ENCODE measurements at places on chromosomes 2 and 18.

- H3K27me3 ChIP-seq: no peaks in the 10 kb centered on the region
- H3K36me3 ChIP-seq: no peaks in the 10 kb centered on the region
- DNase-seq: no peak
Measured at GRCh38 chr2:43136876-43137275, 89.5 kb downstream of the ZFP36L2 start.

- no peak overlapping the region for H3K4me3 ChIP-seq
- DNase-seq: no peak
Measured at GRCh38 chr2:232980683-232981082, 32.4 kb downstream of the NGEF start.

DNA sequence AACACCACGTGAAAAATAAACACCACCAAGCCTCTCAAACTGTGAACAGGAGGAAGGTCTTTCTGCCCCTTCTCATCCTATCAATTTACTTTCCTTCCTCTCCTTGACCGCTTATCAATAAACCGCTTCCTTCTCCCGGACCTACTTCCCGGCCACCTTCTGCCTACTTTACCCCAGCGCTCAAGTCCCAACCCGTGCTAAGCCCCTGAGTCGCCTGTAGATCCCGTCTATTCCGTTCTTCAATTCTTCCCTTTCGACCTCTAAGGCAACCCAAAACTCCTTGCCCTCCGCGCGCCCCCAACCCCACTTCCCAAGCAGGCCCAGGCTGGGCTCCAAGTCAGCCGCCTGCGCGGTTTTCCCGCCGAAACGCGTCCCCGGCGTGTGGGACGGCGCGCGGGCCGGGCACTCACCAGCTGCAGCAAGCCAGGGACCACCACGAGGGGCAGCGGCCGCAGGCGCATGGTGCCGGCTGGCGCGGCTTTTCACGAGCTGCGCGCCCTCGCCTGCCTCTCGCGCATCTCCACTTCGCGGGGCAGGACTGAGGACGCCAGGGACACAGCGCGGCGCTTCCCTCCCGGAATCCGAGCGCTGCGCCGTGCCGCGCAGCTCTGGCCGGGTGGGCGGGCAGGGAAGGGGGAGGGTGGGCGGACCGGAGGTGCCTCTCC, at the start of gene NXPH2:
Gene NXPH2 (minus strand): TSS at position 610 of the 665 bp plus-strand sequence. CDS start 149 bp downstream, at position 461.
- H3K27me3 ChIP-seq: no peaks in the 10 kb centered on the region
- H3K4me3 ChIP-seq: no peak within 1 kb of the TSS
- H3K4me1 ChIP-seq: no peaks in the 10 kb centered on the region
- DNase-seq: no peak
- H3K27ac ChIP-seq: no peak within 1 kb of the TSS

DNA sequence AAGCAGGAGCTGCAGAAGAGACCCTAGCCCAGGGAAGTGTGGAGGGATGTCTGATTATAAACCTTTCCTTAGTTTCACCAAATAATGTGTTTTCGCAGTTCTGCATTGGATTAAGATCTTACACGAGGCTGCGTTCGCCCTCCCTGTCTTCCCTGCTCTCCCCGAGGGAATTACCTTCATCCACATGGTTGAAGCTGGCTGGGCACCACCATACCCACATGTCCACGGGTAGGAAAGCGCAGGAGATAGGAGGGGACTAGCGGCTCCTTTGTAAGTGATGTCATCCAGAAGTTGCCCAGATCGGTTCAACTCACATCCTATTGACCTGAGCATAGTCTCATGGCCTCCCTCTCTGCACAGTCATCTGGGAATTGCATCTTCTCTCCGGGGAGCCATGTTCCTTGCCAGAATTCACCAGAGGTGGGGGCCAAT, 1.1 kb downstream of the TTL start:
- H3K36me3 ChIP-seq: no peaks in the 10 kb centered on the region
- H3K4me3 ChIP-seq: peak overlapping the region; percentile 99
- H3K27ac ChIP-seq: peak overlapping the region; percentile 65
- no peaks in the 10 kb centered on the region for H3K27me3 ChIP-seq

DNA sequence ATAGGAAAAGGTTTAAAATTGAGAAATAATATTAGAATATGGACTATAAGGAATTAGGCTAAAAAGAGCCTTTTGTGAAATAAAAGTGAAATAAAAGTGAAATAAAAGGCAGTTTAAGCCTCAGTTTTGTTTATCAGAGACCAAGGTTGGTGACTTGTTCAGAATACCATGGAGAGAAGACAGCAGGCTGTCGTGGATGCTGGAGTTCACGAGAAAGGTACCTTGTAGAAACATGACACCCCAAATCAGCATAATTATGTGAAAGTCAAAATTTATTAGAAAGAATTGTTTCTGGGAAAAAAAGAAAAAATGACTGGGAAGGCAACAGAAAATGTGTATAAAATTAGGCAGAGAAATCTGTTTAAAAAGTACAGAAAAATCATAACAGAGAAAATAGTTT, 46.5 kb upstream of the SPAG16 start:
- H3K27ac ChIP-seq: no peak overlapping the region
- peaks cover 12% of the 10 kb centered on the region for H3K4me1 ChIP-seq
- H3K27me3 ChIP-seq: no peaks in the 10 kb centered on the region
- H3K36me3 ChIP-seq: no peaks in the 10 kb centered on the region
- DNase-seq: no peak

DNA sequence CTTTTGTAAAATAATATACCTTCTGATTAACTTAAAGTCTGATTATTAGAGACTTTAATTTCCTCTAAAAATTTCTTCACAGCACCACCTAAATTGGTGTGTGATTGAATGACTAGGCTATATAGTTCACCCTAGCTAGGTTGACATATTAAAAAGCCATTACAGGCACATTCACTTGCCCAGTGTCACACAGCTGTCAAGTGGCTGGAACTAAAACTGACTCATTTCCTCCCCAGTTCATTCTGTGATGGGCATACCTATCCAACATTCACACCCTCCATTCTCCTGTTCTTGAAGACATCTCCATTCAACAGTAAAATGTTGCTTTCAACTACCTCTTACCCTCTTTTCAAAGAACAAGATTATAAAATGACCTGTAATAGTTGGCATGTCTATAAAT, 334.5 kb downstream of the ARHGAP15 start:
- DNase-seq: peak; percentile 21
- no peak overlapping the region for H3K27ac ChIP-seq
- no peak overlapping the region for H3K4me3 ChIP-seq
- peaks cover 4% of the 10 kb centered on the region for H3K4me1 ChIP-seq
- no peaks in the 10 kb centered on the region for H3K36me3 ChIP-seq

DNA sequence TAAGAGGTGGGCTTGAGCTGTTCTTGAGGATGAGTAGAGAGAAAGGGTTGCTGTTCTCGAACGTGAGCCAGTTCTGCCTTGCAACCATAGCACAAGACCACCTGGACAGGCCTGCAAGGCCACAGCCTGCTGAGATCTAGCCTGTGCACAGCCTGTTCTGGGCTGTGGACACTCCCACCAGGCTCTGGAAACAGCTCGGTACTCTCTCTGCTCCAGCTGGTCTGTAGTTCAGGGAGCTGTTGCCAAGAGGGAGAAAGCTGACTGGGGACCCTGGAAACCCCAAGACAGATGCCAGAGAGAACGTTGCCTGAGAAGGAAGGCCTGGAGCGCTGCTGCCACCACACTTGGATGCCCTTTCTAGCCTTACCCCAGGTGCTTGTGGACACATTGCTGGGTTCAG, 69.8 kb downstream of the CTIF start:
- no peaks in the 10 kb centered on the region for H3K36me3 ChIP-seq
- H3K4me1 ChIP-seq: no peaks in the 10 kb centered on the region
- no peak overlapping the region for H3K27ac ChIP-seq
- no peak for DNase-seq
- H3K27me3 ChIP-seq: no peaks in the 10 kb centered on the region

- no peaks in the 10 kb centered on the region for H3K27me3 ChIP-seq
- H3K4me1 ChIP-seq: no peaks in the 10 kb centered on the region
- H3K36me3 ChIP-seq: no peaks in the 10 kb centered on the region
Measured at GRCh38 chr2:191999101-191999841, 152.4 kb upstream of the CAVIN2 start.

DNA sequence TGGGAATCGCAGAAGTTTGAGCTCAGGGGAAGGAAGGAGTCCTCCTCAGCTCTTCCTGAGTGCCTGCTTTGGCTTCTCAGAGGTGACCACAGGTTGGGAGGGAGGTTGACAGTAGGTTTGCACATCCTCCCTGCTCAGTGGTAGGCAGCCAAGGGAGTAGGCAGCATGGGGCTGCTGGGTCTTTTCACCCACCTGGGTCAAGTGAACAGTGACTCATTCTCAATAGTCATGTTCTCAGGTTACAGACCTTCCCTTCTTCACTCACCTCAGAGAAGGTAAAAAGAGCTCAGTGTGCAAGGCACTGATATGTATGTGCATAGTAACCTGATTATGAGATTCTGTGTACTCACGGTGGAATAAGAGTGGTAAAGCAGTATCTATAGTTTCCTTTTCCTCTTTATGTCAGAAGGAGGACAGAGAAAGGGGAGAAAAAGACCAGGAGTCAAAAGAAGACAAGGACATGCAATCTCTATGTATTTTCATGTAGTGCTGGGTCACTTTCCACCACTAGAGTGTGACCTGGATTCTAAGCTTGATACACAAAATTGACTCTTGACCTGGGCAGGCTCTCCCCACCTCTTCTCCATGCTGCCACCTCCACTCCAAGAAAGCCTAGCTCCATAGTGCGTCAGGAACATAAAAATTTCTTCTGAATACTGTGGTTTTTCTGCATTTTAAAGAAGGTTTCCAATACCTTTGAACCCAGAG, 36.5 kb upstream of the ASNSD1 start:
- no peak overlapping the region for H3K27ac ChIP-seq
- no peak for DNase-seq
- no peaks in the 10 kb centered on the region for H3K4me1 ChIP-seq

GRCh38 chr2:232478571-232479340, 8.9 kb downstream of the ECEL1 start:
- no peaks in the 10 kb centered on the region for H3K36me3 ChIP-seq
- H3K27ac ChIP-seq: no peak overlapping the region
- no peak for DNase-seq
- peaks cover 26% of the 10 kb centered on the region for H3K27me3 ChIP-seq
- no peaks in the 10 kb centered on the region for H3K4me1 ChIP-seq

GRCh38 chr2:55970500-55970899, 46.9 kb upstream of the EFEMP1 start:
- no peaks in the 10 kb centered on the region for H3K36me3 ChIP-seq
- no peaks in the 10 kb centered on the region for H3K4me1 ChIP-seq
- no peaks in the 10 kb centered on the region for H3K27me3 ChIP-seq
- H3K27ac ChIP-seq: no peak overlapping the region

DNA sequence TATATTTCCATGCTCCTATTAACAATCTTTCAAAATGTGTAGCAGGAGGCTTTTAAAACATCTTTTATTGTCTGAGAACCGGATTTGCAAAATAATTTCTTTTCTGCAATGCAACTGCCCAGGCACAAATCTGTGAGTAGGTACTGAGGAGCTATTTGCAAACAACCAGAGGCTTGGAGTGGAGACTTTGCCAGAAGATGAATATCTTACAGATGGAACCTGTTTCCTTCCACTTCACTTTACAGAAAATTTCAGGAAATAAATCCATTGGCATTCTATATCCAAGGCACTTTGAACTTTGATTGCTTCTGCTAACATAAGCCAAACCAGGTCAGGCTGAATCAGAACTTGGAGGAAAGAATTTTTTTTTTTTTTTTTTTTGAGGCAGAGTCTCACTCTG, 237.4 kb upstream of the REV1 start:
- no peaks in the 10 kb centered on the region for H3K27me3 ChIP-seq
- H3K36me3 ChIP-seq: no peaks in the 10 kb centered on the region
- H3K4me1 ChIP-seq: no peaks in the 10 kb centered on the region
- H3K27ac ChIP-seq: no peak overlapping the region
- DNase-seq: no peak

DNA sequence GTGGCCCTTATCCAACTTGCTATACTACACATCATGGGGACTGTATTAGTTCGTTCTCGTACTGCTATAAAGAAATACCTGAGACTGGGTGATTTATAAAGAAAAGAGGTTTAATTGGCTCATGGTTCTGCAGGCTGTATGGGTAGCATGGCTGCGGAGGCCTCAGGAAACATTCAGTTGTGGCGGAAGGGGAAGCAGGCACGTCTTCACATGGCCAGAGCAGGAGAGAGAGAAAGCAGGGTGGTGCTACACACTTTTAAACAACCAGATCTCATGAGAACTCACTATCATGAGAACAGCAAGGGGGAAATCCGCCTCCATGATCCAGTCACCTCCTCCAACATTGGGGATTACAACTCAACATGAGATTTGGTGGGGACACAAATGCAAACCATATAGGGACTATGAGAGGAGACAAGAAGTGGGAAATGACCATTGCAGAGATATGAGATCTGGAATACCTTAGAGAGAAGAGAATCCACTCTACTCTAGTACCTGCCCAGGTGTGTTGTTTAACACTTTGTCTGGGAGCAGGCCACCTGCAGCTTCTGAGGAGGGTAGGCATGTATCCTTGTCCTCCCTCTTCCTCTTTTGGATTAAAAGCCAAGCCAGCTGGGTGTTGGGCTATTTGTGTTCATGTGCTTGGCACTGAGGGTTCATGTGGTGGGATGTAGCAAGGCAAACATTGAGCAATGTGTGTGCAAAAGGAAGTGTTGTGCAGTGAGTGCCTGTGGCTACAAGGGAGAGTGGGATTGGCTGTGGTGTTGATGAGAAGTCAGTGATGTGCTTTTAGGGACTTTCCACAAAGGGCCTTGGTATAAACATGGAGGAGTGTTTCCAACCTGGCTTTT, 22.8 kb downstream of the TTLL4 start:
- DNase-seq: peak; percentile 59
- H3K27me3 ChIP-seq: no peaks in the 10 kb centered on the region
- H3K27ac ChIP-seq: peak overlapping the region; percentile 27
- H3K4me3 ChIP-seq: no peak overlapping the region

DNA sequence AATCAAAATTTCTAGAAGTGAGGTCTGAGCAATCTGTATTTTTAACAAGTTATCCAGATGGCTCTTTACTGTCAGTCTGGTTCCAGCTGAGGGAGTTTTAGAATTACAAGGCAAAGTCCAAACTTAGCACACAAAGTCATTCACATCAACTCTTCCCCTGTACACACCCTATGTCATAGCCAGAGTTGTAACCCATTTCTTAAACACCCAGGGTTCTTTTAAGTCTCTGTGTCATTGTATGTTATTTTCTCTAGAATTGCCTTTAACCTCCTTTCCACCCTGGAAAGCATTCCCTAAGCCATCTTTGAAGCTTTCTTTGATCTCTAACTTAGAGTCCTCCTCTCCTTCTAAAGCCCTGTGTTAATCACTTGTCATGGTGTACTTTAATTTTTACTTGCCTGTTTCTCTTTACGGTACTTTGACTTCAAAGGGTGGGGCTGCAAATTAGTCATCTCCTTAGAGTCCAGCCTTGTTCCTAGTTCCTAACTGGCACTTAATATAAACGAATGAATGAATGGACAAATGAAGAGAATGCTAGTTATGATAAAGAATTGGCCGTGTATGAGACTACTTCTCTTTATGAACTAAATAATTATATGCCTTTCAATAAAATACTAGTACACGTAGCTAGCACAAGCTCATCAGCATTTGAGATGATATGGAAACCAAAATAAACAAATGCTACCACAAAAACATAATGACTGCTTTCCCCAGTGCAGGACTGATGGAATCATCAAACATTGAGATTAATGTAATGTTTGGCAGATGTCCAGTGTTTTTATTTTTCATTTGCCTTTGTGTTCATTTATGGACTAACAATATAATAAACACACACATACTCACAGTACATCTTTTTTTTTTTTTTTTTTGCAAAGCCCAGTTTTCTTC, 11.9 kb upstream of the ACTR3 start:
- DNase-seq: no peak
- H3K36me3 ChIP-seq: no peaks in the 10 kb centered on the region
- no peak overlapping the region for H3K27ac ChIP-seq
- H3K4me1 ChIP-seq: no peaks in the 10 kb centered on the region
- H3K4me3 ChIP-seq: no peak overlapping the region

Measured in MM.1S (cell line).